ENCODE measurements at places on chromosomes 2 and 18.

DNA sequence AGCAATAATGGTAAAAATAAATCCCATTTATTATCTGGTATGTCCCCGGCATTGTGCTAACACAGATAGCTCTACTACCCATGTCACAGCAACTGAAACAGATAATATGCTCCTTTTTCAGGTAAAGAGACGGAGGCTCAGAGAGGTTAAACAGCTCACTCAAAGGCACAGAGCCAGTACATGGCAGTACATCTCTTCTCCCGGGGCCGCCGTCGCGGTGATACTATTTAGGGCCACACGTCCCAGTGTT is 693 bp upstream of the PDK1 start:
- no peak for DNase-seq

DNA sequence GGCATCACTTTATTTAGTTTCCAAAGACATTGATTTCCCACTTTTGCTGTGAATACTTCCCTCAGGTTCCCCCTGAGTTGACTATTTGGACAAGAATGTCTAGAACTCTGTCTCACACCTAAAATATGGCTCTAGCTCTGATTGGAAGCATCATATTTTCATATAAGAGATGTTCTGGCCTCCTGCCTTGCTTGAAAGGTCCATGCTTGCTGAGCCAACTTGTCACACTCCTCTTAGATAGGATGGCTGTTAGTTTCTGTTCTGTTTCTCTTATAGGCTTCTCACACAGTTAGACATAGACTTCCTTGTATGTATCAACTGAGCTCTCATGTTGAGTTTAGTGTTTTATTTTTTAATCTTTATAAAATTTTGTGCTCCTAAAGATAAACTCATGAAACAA is 87.1 kb downstream of the CNTNAP5 start:
- no peak for DNase-seq

DNA sequence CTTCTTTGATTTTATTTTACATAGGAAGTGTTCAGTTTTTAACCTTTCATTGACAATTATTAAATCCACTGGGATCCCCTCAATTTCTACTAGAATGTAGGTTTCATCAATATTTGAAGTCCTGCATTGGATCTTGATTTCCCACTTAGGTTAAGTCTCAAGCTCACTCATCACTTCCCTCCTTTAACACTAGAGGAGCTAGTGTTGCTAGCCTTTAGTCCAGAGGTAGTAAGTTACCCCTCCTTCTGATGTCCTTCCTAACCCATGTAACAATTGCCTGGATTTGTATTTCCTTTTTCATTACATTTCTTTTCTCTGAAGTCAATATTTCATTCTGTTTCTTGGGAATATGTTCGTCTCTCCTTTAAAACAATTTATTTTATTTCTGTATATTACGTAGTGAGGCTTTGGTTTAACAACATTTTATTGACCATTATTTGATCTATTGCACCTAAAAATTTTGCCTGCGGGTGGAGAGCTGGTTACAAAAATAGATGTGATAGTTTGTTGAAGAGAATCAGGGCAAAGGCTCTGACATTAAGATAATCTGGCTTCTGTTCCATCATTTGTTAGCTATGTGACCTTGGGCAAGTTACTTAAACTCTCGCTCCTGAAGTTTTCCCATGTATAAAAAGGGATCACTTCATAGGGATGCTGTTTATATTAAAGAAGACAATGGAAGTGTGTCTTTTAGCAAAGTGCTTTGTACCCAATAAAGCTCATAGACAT is 833.0 kb downstream of the SLC4A3 start:
- DNase-seq = no peak

GRCh38 chr2:162688403-162688802 is 150.2 kb downstream of the KCNH7 start:
- DNase-seq = no peak

DNA sequence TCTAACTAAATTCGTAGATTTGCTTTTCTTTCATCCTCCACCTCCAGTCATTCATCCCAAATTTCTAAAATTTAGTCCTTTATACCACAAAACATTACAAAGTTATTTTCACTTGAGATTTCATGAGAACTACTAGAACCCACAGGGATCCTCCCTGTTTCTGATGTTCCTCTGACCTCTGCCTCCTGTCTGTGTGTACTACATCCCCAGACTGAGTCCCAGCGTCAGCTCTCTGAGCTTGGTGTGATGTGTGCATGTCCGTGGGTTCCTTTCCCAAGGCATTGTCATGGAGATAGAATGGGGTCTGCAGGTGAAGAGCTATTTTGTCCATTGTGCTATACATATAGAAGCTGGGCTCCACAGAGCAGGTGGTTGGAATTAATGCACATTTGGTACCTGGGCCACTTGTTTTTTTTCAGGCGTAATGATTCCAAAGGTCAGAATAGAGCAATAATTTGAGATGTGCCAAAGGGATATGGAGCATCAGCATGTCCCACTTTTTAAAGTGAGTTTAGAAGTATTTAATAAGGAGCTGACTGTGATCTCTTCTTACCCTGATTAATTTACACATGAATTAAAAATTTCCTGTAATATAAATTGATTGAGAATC is 151.2 kb upstream of the BOD1L2 start:
- no peak for DNase-seq
